CD4-positive, alpha-beta T cell (primary cell): ENCODE measurements at places on chromosomes 7 and 10.
A peak's percentile ranks its signal among the peaks of the same experiment; 100 is the strongest.

DNA sequence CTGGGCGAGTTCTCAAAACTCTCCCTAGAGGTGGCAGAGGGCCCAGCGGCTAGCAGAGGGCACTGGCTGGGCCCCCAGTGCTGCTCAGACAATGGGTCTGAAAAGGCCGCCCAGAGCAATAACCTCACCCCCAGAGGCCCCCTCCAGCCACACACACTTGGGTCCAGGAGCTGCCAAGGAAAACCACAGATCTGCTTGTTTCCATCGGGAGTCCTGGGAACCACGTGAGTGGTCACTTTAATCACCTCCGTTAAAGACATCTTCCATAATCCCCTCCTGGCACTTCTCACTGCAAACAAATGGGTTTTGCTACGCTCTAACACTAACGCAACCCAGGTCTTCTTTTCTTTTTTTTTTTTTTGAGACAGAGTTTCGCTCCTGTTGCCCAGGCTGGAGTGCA, 30.0 kb downstream of the NUDT1 start:
- no peak for DNase-seq

GRCh38 chr7:136086712-136087111, 109.6 kb upstream of the MTPN start:
- DNase-seq: no peak

- DNase-seq: no peak
Measured at GRCh38 chr7:41007351-41007751, 695.5 kb downstream of the INHBA start.

DNA sequence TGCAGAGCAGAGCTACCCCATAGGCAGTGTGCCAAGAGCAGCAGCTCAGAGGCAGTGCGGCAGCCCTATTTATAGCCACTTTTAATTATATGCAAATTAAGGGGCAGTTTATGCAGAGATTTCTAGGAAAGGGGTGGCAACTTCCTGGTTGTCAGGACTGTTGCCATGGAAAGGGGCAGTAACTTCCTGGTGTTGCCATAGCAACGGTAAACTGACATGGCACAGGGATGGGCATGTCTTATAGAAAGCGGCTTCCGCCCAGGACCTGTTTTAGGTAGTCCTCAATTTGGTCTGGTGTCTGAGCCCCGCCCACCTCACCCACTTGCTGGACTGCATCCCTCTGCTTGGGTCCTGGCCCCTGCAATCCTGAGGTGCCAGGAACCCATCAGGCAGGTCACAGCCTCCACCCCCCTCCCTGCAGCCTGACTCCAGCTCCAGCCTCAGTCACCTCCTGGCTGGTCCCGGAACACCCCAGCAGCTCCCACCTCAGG, 115.8 kb downstream of the TMEM130 start:
- no peak for DNase-seq

DNA sequence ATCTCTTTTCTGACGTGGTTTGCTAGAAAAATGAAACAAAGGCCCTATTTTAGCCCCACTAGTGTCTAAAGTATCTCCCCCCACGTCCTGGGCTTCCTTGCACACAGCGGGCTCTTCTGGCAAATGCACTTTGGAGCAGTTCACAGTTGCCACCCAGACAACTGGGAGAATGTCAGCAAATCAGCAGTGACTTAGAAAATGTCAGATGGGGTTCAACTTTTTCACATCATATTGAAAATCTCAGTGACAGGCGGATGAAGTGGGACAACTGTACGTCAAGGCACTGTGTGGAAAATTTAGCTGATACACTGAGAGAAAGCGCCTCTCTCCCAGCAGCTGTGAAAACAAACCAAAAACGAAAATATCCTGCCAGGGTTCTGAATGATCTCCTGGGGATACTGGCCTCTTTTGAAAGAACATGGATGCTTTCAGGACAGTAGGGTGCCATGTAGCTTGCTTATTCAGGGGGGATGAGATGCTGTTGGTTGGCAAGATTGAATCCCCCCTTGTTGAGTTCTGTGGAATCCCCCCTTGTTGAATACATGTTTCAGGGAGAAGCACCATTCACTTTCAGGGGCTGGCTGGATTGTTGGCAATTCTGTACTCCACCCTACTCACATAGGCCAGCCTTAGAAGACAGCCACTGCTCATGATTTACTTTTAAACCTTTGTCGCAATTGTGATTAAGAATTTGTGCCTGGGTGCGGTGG, 372.8 kb upstream of the CELF2 start:
- DNase-seq: no peak

DNA sequence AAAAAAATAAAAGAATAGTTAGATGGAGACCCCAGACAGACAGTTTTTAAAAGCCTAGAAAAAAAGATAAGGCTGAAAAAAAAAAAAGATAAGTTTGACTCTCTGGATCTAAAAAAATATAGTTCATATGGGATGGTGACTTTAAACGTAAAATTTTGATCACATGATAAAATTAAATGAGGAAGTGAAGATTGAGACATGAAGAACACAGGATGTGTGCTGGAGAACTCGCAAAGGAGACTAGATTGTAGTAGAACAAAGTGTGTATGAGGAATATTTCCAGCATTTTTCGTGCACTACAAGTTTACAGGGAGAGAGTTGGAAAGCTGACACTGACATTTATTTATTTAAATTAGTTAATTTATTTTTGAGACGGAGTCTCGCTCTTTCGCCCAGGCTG, 286.4 kb downstream of the PRPF18 start:
- DNase-seq: no peak

DNA sequence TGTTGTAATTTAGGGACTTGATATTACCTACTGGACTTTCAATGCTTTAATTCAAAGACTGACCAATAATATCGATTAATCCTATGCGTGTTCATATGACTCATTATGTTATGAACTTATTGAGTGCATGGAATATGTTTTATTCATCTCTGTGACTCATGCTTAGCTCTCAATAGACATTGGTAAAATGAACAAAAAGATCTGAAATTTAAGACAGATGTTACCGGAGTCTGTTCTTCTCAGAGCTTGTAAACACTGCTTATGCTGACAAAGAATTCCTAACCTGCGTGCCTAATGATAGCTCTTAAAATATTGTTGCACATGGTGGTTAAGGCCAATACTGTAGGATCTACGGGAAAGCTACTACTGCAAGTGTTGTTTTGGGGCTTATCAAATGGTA, 131.5 kb upstream of the ACBD5 start:
- DNase-seq: no peak

DNA sequence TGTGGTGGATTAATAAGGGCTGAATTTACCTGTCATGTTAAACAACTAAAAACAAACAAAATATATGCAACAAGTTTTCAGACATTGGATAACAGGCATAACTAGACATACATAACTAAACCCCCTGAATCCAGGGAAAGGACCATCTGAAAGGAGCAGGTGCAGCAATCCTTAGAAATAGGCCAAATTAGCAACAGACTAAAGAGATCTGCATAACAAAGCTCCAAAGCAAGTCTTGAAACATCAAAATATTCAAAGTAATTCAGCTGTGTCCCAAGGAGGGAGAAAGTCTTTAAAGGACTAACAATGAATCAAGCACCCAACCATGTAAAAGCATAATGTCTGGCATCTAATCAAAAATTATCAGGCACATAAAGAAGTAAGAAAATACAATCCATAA, 475.1 kb downstream of the GRID1 start:
- DNase-seq: no peak

- no peak for DNase-seq
Measured at GRCh38 chr10:25758041-25758457, 176.0 kb upstream of the MYO3A start.

DNA sequence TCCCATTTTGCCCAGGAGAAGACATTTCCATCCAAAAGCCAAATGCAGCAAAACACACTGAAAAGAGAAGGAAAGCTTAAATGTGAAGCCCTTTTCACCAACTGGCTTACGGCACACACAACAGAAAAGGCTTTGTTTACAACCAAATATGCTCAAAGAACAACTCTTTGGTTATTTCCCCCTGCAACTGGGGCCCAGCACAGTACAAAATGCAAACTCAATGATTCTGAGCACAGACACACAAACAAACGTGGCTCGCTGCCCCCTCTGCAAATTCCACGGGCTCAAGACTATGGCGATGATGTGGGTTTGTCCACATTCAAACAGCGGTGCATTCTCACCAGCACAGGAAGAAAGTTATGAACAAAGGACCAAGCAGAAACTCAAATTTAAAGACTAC, 5.3 kb downstream of the CPXM2 start:
- DNase-seq: no peak

- DNase-seq: no peak
Measured at GRCh38 chr10:17847585-17848296, 38.6 kb downstream of the MRC1 start.

DNA sequence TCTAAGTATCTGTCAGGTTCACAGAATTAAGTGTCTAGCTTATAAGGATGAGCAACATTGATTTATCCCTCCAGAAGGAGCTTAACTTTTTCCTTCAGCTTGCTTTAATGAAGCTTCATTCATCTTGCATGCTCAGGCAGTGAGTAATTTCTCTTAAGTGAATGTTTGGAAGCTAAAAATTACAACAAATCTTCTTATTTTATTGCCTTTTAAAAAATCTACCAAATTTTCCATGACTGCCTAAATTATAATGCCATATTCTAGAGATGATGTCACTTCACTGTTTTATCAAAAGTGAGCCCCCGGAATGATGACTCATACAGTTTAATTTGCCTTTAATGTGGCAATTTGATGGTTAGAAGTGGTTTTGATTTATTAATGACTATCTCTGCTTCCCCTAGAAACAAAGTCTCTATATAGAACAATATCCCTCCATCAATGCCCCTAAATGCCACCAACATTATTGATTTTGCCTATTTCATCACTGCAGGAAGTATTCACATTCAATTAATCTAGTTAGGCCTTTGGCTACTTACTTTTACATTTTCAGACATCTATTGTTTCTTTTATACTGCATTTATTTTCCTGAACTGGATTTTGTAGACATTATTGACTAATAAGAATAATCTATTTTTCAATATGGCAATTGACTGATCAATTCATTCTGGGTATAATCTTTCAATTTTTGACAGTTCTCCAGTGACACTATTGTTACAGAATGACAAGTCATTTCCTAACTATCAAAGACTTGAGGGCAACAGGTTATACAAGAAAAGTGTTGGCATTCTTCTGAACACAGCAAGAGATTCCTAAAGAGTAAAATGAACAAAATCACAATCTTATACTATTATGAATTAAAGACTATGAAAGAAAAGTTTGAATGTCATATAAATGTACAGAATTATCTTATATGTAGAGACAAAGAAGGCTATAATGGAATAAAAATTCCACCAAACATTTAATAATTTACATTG, 139.3 kb upstream of the ODAD2 start:
- DNase-seq: no peak

DNA sequence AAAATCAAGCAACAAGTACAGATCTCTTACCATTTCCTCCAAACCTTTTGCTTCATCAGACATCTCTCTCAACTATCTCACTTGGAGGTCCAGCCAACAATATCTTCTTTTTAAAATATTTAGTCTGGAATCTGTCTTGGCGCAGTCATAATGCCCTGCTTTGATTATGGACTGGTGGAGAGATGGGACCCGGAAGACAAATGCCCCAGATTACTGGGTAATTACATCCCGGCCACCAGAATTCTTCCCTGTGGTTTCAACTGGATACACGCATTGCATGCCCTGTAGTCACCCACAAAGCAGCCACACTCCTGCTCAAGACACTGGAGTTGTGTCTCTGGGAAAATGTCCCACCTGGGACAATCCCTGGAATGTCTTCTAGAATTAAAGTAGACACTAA, 65.5 kb downstream of the BPGM start:
- no peak for DNase-seq

- DNase-seq: no peak
Measured at GRCh38 chr7:39127058-39127457, 149.3 kb downstream of the POU6F2 start.

GRCh38 chr7:103851357-103851756, 138.1 kb downstream of the RELN start:
- DNase-seq: no peak

DNA sequence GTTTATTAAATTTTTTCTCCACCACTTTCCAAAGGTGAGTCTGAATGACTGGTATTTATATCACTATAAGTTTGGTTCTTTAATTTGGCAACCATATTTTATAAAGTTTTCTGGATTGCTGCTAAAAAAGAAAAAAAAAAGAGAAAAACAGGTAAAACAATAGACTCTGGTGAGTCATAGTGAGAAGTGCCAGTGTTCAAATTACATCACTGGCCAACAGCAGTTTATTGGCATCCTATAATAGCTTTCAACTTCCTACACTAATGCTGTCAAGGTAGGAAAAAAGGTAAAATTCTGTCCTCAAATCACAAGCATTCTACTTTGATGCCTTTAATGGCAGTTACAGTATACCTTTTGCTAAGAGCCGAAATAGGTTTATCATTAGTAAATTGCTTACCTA, 808.8 kb downstream of the GRM8 start:
- DNase-seq: no peak

- DNase-seq: no peak
Measured at GRCh38 chr7:156665101-156665500, 24.5 kb downstream of the RNF32 start.

DNA sequence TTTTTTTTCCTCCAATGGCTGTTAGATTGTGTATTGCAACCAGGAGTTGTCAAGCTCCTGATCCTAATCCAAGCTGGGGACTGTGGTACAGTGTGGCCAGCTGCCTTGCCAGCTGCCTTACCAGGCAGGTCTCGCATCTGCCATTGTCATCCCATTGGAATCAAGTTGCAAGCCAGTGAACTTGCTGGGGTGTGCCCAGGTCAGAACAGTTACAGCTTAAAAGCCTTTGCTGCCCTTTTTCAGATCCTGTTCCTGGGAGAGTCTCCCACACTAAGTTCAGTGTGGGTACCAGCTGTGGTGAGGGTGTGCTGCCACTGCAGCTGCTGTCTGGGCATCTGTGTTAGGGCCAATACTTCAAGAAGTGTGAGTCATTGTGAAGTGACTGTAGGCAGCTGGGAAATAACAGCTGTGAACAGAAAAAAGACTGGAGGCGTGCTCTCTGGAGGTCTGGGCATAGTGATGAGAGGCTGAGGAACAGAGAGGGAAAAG, 72.8 kb downstream of the CCNY start:
- no peak for DNase-seq

DNA sequence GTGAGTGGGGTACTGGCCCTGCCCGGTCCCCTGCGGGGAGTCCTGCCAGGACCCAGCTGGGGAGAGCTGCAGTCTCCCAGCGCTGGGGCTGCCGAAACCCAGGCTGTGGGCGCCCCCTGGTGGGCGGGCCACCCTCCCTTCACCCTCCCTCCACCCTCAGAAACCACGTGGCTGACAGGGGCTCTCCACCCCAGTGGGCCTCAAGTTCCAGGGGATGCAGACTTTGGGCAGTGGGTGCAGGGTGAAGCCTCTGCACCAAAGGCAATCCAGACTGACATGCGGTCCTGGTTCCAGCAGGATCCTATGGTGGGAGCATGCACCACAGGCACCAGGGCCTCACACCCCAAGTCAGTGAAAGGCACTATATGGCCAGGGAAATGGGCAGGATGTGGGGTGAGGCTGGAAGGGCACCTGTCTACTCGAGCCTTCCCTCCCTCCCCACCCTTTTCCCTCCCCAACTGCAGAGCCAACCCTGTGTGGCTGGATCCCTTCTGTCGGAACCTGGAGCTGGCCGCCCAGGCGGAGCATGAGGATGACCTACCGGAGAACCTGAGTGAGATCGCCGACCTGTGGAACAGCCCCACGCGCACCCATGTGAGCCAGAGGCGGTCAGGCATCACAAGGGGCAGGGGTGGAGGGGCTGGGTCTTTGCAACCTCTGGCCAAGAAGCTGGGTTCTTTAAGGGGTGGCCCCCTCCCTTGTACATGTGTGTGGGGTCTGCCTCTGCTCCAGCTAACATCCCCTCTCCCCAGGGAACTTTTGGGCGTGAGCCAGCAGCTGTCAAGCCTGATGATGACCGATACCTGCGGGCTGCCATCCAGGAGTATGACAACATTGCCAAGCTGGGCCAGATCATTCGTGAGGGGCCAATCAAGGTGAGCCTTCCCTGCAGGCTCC, 38.8 kb downstream of the PSAP start:
- peak; percentile 75 for DNase-seq
